ENCODE measurements at places on chromosomes 16 and 17.

GRCh38 chr16:2840914-2841313, 10.8 kb downstream of the ZG16B start:
- DNase-seq = no peak

DNA sequence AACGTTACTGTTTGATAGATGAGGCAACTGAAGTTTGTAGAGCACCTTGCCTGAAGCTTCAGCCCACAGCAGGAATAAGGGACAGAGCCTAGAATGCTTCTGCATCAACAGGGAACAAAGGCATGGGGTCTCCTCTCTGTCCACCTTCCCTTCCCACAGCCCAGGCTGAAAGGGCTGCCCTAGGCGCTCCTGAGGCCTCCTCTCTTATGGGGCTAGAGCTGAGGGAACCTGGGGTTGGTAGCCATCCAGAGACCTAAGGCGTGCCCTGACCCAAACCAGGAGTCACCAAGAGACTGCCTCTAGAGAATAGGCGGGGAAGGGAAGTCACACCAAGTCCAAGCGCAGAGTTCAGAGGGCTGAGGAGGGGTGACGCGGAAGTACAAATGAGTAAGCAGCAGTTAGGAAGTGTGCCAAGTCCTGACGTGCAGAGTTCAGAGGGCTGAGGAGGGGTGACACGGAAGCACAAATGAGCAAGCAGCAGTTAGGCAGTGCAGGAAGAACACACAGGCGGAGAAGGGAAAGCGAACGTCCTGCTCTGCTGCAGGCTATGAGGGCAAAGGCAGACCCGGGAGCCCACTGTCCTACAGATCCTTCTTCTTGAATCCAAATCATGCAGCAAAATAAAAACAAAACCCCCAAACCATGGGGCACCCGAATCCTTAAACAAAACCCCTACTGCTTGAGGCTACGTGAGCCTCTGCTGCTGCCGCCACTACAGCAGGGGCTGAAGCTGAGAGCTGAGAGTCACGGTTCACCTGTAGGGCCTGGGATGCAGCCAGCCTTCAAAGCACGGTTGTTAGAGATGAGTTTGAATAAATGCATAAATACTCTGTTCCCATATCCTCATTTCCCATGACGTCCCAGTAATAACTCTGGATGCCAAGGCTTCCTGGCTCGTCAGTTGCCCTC, 2.7 kb upstream of the SPG7 start:
- DNase-seq = peak; percentile 76

DNA sequence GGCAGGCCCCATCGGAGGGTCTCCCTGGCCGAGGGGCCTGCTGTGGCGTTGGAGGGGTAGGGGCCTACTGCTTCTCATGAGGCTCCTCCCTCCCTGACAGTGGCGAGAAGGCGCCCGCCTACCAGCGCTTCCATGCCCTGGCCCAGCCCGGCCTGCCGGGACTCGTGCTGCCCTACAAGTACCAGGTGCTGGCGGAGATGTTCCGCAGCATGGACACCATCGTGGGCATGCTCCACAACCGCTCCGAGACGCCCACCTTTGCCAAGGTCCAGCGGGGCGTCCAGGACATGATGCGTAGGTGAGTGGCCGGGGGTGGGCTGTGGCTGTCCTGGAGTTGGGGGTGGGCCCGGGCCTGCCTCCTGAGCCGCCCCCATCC, 1.7 kb downstream of the CDT1 start:
- DNase-seq = no peak

- no peak for DNase-seq
These were observed 12.5 kb downstream of the GSG1L2 start for GRCh38 chr17:9809409-9809808.

- DNase-seq = no peak
These were observed 19.4 kb upstream of the DLX4 start for GRCh38 chr17:49949634-49950033.

DNA sequence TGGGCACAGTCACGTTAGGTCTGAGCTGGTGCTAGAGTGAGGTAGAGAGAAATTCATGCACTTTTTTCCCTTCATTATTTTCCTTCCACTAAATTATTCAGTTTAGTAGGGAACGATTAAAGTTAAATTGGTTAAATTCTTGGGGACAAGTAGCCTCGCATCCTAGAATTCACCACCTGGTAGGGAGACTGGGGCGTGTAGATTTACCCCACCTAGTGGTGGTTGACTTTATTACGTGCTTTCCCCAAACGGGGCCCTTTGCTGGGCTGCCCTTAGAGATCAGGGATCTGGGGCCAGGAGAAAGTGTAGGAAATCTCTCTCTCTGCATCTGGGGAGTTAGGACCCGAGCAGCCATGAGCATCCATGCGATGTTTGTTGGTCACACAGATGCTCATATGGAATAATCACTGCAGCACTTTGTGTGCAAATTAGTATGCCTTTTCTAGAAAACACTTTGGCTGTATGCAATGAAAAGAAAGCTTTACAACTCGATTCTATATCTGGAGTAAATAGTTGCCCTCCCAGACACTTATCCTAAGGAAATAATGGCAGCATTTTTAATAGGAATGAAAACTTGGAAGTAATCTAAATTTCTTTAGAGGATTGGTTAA, 107.0 kb downstream of the PLCG2 start:
- no peak for DNase-seq

GRCh38 chr17:5485270-5486205, at the start of gene DERL2:
Gene DERL2, minus strand, starts transcription at chr17:5486178. Its CDS starts 17 bp downstream, at chr17:5486161.
- DNase-seq = no peak

DNA sequence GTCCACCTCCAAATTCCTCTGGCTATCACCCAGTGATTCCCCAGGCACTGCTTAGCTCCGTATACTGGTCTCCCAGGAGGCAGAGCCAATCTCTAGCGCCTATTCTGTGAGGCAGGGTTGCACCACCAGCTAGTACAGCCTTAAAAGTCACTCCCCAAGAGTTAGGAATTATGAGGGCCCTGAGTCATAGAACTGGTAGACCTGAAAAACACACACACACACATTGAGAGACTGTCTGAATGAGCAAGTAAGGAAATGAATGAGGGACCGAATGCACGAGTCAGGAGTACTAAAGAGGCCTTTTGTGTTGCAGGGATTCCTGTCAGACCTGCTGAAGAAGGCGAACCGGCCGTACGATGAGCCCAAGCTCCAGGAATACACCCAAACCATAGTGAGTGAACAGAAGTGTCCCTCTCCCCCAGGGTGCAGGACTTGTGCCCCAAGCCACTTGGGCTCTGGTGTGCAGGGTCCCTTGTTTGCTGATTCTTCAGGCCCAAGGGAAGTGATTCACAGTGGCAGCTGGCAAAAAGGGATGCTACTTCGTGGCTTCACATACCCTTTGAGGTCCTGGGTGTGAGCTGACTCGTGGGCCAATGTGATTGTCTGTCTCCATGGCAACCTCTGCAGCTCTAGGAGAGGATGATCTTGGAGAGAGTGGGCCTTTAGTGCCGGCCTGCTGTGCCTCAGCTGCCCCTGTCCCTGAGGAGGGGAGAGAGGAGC, 24.7 kb downstream of the CALB2 start:
- DNase-seq = no peak

DNA sequence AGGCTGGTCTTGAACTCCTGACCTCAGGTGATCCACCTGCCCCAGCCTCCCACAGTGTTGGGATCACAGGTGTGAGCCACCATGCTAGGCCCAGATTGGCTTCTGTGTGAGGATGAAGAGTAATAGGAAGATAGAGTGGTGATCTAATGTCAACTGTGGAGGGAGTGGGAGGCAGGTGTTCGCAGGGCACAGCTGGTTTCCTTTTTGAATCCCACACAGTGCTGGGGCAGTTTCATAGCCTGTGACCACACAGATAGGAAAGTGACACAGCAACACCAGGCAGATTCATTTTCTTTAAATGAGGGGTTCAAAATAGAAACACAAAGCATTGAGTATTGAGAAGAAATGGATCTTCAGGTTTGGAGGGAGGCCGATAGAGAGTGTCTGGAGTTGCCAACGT, 540.3 kb downstream of the WWOX start:
- DNase-seq = no peak

GRCh38 chr17:65177901-65178300, 40.7 kb downstream of the RGS9 start:
- no peak for DNase-seq

DNA sequence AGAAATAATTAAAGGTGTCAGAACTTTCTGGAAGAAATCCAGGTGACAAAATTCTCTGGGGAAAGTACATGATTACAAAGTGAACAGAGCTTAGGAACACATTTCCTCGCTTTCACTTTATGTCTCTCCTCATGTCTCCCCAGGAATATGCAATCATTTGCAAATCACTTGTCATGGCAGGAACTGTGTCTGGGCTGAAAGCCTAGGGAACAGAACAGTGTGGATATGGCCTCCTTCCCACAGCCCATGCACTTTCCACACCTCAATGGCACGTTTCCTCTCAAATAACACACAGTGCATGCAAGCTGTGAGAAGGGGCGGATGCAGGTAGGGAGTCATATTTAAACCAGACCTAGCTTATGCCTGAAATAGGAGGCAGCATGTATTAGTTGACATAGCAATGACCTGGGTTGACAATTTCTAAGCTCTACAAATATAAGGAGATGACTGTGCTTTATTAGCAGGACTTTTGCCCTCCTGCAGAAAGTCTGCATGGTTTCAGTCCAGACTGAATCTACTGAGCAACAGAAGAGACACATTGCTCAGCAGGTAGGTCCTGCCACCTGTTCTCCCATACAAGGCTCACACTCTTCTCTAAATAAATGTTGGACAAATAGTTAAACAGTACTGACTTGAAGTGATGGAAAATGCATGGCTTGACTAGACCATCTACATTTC, 236.0 kb upstream of the ELAC2 start:
- no peak for DNase-seq
